ENCODE measurements at places on chromosomes 5 and 9.

DNA sequence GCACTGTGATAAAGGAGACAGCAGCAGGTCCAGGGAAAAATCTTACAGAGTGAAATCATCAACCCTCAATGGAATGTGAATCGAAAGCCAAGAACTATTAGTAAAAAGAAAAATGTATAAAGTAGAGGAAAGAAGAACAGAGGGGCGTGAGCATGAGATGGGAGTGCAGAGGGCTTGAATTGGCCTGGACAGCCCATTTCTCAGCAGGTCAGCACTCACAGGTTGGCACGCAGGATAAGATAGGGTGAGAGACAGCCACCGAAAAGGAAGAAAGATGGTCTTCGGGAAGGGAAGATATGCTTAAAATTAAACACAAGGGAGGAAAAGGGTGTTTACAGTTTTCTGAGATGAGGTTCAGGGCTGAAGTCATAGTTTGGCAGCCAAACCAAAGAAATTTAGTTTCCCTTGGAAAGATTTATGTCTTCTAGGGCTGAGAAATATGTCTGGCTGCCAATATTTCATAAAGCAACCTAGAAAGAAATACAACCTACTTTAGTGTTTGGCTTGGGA is 524.7 kb downstream of the SPATA31D1 start:
- no peak for DNase-seq

DNA sequence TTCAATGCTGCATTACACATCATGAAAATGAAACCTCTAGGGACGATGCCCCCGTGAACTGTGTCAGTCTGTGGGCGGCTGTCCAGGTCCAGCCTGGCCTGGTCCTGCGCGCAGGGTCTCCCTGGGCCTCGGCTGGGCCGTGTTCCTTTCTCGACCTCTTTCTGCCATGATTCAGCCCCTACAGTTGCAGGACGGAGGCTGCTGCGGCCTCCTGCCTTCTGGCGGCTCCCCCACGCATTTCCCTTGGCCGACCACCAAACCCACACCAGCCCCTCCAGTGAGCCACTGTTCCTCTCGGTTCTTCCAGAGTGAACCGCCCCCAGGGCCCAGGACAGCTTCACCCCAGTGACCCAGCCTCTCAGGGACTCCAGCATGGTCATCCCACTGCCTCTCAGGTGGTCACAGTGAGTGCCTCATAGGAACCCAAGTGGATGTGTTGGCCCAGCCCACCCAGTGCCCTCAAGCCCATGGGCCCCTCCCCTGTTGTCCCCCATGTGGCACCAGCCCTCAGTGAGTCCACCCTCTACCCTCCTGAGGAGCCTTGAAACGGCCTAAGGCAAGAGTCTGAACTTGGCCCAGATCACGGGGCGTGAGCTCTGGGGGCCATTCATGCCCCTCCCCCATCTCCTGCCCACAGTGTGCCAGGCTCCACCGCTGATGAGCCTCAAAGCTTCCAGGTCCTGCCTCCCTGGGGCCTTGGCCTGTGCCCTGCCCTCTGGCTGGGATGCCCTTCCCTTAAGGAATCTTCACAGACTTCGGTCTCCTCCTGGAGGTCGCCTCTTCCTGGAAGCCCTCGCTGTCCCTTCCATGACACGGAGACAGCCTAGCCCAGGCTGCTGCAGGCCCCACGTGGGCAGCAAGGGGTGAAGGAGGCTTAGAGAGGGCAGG is 10.0 kb upstream of the CLIC3 start:
- no peak for DNase-seq

DNA sequence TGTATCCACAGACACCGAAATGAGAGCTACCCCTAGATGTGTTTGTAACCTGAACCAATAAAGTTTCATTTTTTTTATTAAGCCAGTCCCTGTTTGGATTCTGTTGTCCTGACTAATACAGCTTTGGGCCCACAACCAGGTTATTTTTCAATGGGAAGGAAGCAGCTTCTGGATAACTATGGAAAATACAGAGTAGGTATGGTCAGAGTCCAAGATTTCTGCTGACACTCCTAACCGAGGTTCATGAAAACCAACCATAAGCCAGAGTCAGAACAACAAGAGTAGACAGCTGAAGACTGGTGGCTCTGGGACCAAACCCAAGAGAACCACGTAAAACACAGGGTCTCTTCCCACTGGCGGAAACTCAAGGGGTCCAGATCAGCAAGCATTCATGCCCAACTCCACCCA is 10.8 kb downstream of the KLF9 start:
- DNase-seq = no peak

DNA sequence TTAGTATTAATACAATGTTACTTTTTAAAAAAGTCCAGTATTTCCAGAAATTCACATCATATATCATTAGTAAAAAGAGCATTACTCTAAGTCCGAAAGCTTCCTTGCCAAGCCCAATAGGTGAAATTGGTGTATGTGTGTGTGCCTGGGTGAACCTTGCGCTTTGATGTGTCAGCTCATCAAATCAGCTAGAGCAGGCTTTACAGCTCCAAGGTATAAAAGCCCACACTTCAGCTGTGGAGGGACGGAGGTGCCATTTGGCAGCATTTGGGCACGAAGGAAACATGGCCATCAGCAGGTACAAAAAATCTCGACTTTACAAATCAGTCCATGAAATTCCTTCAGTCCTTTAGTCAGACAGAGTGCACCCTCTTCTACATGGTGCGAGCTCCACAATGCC is 76.5 kb upstream of the IL7R start:
- DNase-seq = no peak

- DNase-seq = no peak
These were observed 242.5 kb upstream of the RFX3 start for GRCh38 chr9:3768286-3768685.

- no peak for DNase-seq
These were observed 19.3 kb upstream of the GRAMD2B start for GRCh38 chr5:126403876-126404275.

- no peak for DNase-seq
These were observed 14.6 kb downstream of the CCDC180 start for GRCh38 chr9:97322105-97322504.

GRCh38 chr5:145162626-145163025 is 672.5 kb downstream of the PRELID2 start:
- no peak for DNase-seq

GRCh38 chr9:133557581-133557980 is 23.1 kb downstream of the ADAMTSL2 start:
- DNase-seq = no peak

- peak; percentile 27 for DNase-seq
These were observed 49.6 kb upstream of the PSD2 start for GRCh38 chr5:139745800-139746690.

DNA sequence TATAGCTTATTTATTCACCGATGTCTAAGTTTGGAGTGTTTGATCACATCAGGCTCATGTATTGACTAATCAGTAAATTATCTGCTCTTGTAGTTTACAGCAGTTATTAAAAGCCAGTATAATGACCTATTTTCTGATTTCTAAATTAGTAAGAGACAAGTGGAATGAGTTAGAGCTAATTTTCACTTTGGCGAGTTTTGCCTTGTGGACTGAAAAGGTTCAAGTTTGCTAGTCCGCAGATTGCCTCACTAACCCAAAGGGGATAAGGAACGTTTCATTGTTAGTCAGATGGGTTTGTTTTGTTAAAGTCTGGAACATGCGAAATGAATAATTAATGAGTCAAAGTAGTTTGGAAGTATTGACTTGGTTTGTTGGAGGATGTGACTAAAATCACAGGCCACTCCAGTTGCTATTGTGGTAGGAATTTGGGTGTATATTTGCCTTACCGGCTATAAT is 40.1 kb downstream of the SMARCA2 start:
- DNase-seq = no peak

GRCh38 chr9:89648247-89649000 is 43.6 kb downstream of the GADD45G start:
- no peak for DNase-seq

GRCh38 chr5:152397581-152397980 is 7.5 kb downstream of the NMUR2 start:
- DNase-seq = no peak

GRCh38 chr9:124209774-124210173 is 48.0 kb upstream of the NEK6 start:
- no peak for DNase-seq

- DNase-seq = no peak
These were observed 67.0 kb upstream of the NEK6 start for GRCh38 chr9:124190761-124191160.

GRCh38 chr9:121817476-121817875 is 166.0 kb downstream of the DAB2IP start:
- DNase-seq = no peak

DNA sequence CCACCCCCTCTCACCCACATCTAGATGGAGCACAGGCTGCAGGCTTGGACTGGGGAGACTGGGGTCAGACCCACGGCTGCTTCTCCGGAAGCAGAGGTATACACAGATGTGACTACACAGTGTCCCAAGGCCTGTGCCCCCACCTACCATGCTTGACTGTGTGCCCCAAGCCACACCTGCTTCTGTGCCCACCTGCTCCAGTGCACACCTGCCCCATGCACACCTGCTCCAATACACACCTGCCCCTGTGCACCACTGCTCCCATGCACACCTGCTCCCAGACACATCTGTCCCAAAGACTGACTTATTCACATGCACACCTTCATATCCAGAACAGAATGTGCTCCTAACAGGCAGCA is 5.5 kb upstream of the COL5A1 start:
- DNase-seq = no peak

DNA sequence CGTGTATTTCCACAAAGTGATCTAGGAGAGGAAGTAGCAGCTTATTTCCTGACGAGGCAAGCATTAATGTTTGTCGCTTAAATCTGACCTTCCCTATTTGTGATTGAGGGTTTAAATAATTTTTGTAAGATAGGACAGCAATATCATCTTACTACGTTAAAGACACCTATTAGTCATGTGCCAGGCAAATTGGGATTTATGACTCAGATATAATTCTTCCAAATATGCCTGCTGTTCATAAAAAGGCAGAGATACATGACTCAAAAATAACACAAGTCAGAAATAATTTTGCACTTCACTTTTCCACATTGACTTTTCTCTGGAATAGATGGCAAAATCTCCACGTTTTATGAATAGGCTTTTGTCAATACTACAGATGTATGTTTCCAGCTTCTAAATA is 43.0 kb upstream of the CDH12 start:
- DNase-seq = no peak

GRCh38 chr5:78006449-78006848 is 230.3 kb upstream of the TBCA start:
- DNase-seq = no peak

DNA sequence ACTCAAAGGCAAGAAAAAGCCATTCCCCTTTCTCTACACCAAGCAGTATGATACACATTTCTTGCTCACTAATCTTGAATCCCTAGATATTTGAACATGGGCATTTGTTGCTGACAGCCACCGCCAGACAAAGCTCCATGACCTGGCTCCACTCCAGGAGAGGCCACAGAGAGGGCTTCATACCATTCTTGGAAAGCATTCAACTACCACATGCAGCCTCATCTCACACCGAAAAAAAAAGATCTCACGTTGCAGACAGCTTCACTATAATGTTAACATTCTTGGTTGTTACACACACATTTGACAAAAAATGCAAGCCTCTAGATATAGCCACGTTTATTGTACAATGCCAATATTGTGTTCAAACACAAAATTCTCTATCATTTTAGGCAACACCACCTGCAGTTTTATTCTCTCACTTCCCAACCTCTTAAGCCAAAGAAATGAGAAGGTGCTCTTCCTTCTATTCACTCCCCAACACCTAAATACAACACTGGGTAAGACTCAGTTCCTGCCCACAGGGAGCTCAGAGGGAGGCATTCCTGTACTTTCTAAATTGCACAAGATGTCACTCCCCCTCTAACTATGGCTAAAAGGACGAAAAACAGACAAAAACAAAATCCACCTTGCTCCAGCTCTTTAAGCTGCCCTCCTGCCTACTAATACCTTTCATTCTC is 222.4 kb downstream of the TSSK1B start:
- DNase-seq = no peak

GRCh38 chr5:65907135-65907534 is 19.2 kb upstream of the ERBIN start:
- no peak for DNase-seq

DNA sequence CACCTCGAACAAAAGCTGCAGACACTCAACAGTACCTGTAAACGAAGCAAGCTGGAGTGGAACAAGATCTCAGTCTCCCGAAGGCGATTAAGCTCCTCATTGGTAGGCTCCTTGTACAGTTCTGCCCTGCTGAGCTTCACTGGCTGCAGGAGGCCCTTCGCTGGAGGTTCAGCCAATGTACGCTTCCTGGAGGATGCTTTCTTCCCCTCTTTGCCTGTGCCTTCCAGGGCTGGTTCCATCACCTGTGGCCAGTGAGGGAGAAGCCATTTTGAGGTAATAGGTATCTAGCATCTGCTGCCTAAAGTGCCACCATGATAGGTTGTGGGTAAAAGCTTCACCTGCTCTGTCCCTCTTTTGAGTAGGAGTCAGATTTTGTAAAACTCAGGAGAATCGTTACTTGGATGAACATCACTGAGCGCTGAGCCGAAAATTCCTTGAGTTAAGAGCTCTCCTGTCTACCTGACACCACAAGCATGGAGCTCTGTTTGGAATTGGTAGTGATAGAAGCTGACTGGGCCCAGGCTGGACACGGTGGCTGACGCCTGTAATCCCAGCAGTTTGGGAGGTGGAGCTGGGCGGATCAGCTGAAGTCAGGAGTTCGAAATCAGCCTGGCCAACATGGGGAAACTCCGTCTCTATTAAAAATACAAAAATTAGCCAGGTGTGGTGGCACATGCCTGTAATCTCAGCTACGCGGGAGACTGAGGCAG is 1.4 kb downstream of the NOL6 start:
- DNase-seq = no peak

GRCh38 chr9:79013715-79014610 is 557.8 kb upstream of the TLE4 start:
- no peak for DNase-seq

DNA sequence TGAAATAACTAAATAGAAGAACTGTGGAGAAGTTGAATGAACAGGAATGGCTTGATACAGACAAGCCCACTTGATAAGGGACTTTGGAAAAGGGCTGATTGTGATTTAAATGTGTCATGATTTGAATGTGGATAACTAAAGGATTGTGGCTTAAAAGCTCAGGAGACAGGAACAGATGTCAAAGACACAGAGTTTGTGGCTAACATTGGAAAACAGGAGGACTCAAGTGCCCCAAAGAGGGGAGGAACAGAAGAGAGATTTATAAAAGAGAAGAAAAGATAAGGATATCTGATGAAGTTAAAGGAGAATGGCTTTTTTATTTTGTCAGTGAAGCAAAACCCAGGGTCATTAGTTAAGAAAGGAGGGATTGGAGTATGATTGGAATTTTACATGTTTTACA is 124.2 kb upstream of the TRPM3 start:
- DNase-seq = no peak

- no peak for DNase-seq
These were observed 33.3 kb upstream of the CNOT6 start for GRCh38 chr5:180460834-180461233.

Measured in activated gamma-delta T cell (primary cell).